ENCODE measurements at places on chromosomes 12 and 14.

DNA sequence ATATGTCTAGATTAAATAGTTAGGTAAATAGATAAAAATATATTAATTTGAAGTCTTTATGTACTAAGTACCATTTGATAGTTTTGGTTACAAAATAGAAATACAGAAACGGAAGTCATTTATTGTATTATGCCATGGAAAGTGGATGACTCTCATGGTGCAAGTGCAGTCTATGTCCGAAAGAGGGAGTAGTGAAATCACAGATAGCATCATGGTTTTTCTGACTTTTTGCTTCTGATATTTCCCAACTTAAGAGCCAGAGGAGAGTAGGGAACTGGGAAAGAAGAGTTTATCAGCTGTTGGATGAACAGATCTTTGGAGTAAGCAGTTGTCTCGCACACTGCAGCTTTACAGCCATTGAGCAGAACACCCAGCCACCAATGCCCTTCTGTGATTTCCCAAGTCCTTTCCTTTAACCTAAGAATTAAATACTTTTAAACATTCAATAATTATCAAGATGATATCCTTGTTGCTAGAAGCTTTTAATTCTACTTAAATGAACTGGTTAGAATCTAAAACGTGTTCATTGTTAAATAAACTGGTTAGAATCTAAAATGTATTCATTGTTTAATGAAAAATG is 18.4 kb upstream of the SRGAP1 start:
- DNase-seq = no peak

GRCh38 chr12:122206111-122206881 is 2.8 kb downstream of the B3GNT4 start:
- no peak for DNase-seq

- no peak for DNase-seq
These were observed 978.4 kb downstream of the BCL11B start for GRCh38 chr14:98293576-98293975.

DNA sequence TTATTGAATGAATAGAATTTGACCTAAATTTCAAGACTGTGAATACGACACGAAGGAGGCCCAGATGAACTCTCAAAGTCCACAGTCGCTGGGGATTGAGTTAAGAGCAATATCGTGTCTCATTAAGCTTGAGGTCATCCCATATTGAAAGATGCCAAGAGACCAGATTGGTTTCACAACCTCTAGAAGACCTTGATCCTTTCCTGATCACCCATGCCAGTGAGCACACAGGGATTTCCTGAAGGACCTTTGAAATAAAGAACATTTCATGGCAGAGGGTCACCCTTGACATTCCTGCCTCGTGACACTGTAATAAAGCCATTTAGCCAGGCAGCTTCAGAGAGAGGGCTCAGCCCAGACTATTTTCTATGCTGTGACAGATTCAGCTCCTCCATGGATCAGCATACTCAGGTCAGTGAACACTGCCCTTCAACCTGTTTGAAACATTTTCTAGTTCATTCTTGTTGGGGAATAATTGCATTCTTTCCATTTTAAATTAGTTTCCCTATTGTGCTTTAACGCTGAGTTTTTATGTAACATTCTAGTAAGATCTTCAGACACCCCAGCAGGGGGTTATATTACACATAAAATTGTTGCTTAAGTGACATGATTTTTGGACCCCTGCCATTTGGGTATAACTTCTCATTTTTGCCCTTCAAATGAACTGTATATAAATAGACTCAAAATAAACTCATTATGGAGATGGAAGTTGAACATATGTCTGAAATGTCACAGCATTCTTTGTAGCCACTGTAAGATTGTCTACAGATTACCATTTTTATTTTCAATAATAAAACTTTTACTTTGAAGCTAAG is 213.2 kb downstream of the C12orf50 start:
- DNase-seq = no peak

- DNase-seq = no peak
These were observed 21.0 kb downstream of the PTPN11 start for GRCh38 chr12:112439769-112440168.

GRCh38 chr12:52356762-52357580 is 10.3 kb downstream of the KRT85 start:
- DNase-seq = no peak

GRCh38 chr12:51898937-51899336 is 8.4 kb upstream of the ACVRL1 start:
- no peak for DNase-seq

GRCh38 chr14:22271838-22272799 is 316.9 kb downstream of the DAD1 start:
- no peak for DNase-seq

DNA sequence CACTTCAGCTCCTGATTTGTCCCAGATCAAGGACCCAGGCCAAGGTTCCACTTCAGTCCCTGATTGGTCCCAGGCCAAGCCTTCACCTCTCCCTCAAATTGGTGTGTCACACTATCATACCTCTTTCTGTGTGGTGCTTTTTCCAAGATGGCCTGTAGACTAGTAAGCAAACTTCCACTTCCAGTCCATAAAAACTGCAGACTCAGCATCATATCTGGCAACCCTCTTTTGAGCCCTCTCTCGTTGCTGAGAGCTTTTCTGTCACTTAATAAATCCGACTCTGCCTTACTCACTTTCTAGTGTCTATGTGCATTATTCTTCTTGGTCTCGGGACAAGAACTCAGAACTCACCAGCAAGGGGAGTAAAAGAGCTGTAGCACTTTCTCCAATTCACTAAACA is 1395.1 kb downstream of the LRFN5 start:
- no peak for DNase-seq

GRCh38 chr12:91460469-91460868 is 277.9 kb upstream of the DCN start:
- DNase-seq = no peak

DNA sequence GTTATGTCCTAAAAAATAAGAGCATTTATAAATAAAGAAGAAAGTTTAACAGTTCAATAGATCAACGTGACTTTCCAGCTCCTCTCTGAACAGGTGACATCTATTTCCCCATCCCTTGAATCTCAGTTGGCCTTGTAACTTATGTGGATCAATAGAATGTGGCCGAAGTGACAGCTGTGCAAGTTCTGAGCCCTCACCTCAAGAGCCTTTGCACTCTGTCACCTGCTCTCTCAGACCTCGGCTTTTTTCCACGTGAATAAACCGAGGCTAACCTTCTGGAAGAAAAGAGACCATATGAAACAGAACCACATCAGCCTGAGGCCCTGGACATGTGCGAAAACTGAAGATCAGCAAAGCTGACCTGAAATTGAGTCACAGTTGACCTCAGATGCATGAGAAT is 253.0 kb downstream of the DAD1 start:
- no peak for DNase-seq

GRCh38 chr14:93976477-93977057 is at the start of gene ASB2:
ASB2 (minus strand) TSS chr14:93976570; CDS start chr14:93964539, 12,031 bp downstream.
- DNase-seq = no peak

GRCh38 chr12:105324704-105325103 is 5.8 kb upstream of the C12orf75 start:
- DNase-seq = no peak

GRCh38 chr14:99245564-99246511 is 26.2 kb downstream of the BCL11B start:
- DNase-seq = no peak

DNA sequence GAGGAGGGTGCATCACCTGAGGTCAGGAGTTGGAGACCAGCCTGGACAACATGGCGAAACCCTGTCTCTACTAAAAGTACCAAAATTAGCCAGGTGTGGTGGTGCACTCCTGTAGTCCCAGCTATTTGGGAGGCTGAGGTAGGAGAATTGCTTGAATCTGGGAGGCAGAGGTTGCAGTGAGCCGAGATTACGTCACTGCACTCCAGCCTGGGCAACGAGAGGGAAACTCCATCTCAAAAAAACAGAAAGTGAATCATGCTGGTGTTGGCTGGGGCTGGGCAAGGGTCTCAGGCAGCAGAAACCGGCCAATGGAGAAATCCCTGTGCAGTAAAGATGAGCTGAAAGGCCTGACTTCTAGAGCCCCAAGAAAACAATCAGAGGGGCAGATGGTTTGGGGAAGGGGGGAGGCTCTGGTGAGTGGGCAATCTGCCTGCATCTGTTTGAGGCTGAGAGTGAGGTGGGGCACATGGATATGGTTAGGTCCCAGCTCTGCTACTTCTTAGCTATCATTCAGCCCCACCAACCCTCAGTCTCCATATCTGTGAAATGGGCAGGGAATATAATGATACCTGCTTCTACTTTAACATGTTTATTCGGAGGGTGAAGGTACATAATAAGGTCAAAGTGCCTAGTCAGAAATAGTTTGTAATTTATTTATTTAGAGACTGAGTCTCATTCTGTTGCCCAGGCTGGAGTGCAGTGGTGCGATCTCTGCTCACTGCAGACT is 21.3 kb upstream of the COX6A1 start:
- DNase-seq = no peak

DNA sequence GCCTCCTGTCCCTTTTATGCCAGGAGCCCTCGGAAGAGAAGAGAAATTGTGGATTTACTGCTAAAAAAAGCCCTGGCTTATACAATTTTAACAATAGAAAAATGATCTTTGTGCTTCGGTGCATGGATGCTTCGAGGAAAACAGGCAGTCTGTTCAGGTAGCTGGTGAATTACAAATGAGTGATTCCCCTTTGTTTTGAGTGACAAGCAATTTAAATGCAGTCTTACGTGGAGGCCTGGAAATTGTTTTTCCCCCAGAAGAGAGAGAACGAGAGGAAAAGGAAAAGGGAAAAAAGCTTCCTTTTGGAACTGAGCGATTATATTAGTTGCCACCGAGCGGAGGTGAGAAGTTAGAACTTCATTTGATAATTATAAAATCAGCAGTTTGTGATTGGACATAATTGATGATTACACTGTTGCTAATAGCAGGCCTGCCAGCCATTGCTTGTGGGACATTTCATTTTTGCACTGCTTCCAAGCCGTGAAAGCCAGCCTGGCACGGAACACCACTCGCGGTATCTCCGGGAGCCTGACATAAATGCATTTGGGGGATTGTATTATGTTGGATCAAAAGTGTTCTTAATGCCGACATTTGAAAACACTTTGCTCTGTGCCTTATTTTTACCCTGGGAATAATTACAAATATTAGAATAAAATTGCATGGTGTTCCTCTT is 117.7 kb downstream of the PHETA1 start:
- DNase-seq = no peak

- no peak for DNase-seq
These were observed 60.7 kb upstream of the PYGL start for GRCh38 chr14:51004801-51005526.

DNA sequence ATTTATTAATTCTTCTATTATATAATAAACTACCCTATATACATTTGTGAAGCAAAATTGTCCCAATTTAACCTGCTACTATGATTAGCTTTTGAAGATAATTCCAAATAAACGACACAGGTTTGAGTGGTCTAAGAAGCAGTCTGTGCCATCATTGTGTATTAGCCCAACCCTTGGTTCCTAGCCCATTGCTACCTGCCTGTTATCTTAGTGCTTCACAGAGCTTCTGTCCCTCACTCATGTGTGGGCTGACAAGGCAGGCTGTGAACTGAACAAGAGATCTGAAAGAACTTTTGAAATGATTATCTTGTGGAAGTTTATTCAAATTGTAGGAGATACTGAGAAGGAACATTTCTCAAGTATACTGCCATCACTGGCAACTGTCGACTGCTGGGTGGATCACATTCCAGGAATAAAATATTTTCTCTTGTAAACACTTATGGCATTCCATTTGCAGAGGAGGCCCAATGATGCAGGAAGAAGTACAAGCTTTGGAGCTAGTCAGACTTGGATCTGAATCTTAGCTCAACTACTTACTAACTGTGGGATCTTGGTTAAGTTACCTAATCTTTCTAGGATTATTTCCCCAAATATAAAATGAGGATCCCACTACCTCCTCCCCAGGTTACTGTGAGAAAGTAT is 7.8 kb upstream of the MTERF2 start:
- DNase-seq = no peak

GRCh38 chr12:74579446-74579845 is 41.8 kb downstream of the ATXN7L3B start:
- no peak for DNase-seq

DNA sequence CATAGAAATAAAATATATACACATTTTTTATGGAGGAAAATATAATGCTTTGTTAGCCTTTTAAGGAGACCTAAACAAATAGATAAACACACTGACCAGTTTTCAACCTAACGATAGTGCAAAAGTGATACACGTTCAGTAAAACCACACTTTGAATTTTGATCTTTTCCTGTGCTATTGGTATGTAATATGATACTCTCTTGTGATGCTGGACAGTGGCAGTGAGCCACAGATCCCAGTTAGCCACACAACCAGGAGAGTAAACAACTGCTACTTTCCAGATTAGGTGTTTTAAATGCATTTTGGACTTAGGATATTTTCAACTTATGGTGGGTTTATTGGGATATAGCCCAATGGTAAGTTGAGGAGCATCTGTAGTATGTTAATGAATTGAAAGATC is 243.1 kb downstream of the ERC1 start:
- DNase-seq = no peak

DNA sequence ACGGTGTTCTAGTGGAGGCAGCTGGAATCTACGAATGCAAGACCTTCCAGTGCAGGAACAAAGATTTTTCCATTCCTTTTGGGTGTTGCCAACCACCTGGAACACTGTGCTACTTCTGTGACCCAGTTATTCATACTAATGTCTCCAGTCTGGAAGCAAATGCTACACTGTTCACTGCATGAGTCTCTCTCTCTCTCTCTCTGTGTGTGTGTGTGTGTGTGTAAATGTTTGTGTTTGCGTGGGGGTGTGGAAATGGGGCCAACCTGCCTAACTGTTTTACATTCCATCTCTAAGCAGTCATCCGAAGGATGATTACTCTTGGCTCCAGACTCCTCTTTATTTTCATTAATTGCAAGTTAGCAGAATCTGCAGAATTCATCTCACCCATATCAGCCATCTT is 29.9 kb upstream of the YBX3 start:
- no peak for DNase-seq

GRCh38 chr12:53414756-53415417 is 8.8 kb upstream of the AMHR2 start:
- DNase-seq = no peak

GRCh38 chr14:42806909-42807315 is 1200.2 kb downstream of the LRFN5 start:
- no peak for DNase-seq

- no peak for DNase-seq
These were observed 16.2 kb downstream of the PLEKHD1 start for GRCh38 chr14:69500736-69501135.

- DNase-seq = no peak
These were observed 78.7 kb downstream of the PPM1A start for GRCh38 chr14:60327447-60328331.

- DNase-seq = no peak
These were observed 64.1 kb downstream of the LRP6 start for GRCh38 chr12:12202747-12203146.

GRCh38 chr12:7645395-7646177 is 20.1 kb downstream of the APOBEC1 start:
- DNase-seq = no peak
